ENCODE measurements at places on chromosomes 7 and 10.

- peak; percentile 71 for DNase-seq
Measured at GRCh38 chr10:77190291-77190690, 447.3 kb downstream of the KCNMA1 start.

DNA sequence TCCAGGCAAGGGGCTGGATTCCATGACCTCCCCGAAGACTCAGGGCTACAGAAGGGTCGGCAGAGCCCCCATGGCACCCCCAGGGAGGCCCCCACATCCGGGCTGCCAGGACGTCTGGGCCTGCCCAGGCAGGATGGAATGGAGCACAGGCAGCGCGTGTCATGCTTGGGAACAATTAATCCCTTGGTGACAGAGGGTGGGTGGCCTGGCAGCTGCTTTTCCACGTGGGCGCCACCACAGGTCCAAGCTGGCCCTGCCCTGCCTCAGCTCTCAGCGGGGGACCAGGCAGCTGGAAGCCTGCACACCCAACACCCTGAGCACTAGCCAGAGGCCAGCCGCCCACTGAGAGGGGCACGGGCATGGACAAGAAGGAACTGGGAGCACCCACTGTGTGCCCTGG lies 11.4 kb downstream of the ELN start:
- DNase-seq: no peak

GRCh38 chr10:113108194-113108835 lies 158.3 kb downstream of the TCF7L2 start:
- peak; percentile 23 for DNase-seq

GRCh38 chr7:43612599-43613589 lies 30.0 kb downstream of the STK17A start:
- DNase-seq: no peak

DNA sequence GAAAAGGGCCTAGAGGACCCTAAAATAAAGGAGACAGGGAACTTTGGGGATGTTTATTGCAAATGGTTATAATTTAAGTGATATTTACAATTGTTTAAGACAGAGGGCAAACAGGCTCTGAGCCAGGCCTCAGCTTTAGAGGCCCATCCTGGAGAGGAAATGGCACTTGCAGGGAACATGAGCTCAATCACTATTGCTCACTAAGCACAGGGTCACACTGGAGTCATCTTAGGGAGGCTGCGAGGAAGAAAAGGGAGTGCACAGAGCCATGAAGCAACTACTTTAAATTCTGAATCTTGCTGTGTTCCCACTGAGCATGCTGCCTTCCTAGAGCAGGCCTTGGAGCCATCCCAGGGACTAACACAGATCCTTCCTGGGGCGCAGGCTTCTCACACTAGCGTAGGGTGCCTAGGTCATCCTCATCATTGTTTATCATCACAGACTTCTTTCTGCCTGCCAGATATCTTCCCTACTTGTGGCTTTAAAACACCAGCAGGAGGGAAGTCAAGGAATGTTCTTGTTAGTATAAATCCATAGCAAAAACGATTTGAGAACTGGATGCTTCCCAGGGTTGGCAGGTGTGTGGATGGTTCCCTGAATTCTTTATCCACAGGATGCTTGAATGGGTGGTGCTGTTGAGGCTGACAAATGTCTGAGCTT lies 12.7 kb upstream of the DNAJB12 start:
- DNase-seq: no peak

DNA sequence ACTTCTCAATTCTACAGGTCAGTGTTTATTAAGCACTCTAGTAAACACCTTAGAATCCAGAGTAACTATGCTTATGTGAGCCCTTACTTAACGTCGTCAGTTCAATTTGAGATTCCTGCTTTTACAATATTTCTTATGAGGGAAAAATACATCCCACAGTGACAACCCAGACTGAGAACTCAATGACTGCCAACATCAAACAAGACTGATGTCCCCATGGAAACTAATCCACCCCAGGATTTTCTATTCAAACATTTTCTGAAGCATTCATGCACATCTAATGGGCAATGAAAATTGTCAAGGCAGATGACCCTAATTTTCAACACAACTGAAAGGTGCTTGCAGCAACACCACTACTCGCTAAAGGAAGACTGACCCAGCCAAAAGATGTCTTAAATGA lies 67.0 kb downstream of the ATE1 start:
- DNase-seq: no peak

DNA sequence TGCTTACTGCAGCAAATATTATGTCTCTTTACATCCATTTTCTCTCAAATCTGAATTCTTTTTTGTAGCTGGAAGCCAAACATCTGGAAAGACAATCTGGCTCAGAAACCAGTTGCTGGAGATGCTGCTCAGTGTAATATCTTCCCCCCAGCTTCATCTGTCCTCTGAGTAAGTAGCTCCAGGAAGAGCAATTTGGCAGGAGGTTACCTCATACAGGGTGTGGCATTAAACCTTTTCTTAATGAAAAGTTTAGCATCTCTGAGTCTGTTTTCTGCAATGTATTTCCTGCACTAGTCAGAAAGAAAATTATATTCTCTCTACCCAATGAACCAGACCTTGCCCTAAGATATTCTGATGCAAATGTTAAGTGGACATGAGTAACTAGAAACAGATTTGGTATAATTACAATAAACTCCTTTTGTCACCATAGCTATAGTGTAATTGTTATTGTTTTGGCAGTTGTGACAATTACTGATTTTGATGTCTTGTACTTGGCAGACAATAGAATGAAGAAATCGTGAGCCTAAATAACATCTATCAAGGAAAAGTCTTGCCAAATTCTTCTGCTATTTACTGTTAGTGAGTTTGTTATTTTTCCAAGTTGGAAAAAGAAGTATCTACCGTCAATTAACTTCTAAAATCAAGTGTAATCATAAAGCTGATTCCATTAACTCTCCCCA lies 123.3 kb downstream of the WDFY4 start:
- DNase-seq: no peak

- DNase-seq: no peak
Measured at GRCh38 chr7:106419455-106420182, 134.8 kb upstream of the NAMPT start.

- DNase-seq: no peak
Measured at GRCh38 chr10:61845196-61845949, 56.1 kb upstream of the ARID5B start.

DNA sequence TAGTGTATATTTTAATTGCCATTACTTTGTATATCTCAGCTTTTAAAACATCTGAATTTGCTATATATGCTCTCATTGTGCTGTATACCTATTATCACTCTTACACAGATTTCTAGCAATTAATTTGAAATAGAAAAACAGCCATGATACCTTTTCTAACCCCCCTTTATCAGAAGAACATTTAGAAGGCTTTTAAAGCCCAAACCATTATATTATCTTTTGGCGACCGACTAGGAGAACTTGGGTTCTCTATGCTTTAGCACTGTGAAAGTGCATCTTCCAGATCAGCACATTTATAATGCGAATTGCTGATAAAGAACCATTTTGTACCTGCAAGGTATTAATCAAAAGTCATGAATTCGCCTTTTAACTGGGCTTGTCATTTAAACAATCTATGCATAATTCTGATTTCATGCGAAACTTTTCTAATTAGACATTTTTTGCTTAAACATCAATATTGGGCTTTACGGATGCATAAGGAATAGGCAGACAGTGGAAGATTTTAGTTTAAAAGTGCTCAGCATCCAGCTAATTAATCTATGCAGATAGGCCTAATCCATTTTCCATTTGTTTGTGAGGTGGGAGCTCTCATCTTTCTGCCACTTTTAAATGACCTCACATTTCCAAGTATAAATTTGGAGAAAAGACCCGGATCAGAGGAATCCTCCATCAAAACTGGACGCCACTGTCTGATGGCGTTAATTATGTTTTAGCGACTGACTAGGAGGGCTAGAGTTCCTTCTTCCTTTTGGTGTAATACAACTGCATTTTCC lies 1.2 kb upstream of the MLLT10 start:
- DNase-seq: no peak

DNA sequence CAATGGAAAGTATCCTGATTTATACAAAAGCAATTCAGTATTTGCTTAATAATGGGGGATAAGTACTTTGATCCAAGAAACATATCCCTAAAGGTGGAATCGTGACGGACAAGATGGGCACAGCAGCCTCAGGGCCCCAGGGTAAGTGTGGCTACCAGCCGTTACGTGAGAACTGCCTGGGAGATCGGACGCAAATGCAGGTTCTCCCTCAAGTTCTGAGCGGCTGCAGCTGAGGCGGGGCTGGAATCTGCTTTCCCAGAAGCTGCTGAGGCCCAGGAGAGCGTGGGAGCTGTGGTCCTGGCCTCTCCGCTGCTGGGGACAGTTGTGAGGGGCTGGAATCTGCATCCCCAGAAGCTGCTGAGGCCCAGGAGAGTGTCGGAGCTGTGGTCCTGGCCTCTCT lies 13.5 kb downstream of the FOXL3 start:
- DNase-seq: no peak

GRCh38 chr10:131649617-131650016 lies 251.2 kb upstream of the PPP2R2D start:
- no peak for DNase-seq

GRCh38 chr10:86329896-86330680 lies 36.5 kb downstream of the GRID1 start:
- no peak for DNase-seq

- DNase-seq: no peak
Measured at GRCh38 chr7:138546064-138546619, 86.1 kb downstream of the TRIM24 start.

DNA sequence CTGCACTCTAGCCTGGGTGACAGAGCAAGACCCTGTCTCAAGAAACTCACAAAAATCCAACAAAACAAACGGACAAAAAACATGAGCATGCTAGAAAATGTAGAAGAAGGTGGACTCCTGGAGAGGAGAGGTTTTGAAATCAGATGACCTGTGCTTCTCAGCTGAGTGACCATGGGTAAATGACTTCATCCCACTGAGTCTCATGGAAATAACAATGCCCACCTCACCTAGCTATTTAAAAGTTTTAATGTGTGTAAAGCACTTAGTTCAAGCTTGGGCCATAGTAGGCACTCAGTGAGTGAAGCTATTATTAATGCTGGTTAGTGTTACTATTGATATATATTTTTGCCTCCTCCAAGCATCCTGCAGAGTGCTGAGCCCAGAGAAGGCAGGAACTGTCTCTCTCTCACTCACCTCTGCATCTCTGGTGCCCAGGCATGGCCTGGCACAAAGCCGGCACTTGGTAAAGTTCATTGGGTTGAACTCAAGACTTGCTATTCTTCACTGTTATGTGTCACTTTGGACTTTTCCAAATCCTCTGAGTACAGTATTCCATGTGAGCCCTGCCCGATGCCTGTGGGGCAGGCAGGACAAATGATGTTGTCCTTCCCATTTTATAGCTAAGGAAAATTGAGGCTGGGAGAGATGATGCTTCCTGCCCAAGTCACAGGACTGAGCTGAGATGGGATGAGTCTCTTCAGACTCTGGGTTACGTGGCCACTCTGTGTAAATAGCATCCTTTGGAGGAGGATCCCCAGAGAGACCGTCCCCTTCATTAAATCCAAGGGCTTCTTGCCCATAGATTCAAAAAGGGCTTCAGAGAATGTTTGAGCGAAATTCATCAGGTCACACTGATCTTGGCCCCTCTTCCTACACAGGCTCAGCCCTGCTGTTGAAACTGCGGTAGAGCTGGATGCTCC lies 81.4 kb upstream of the EMX2 start:
- DNase-seq: no peak

DNA sequence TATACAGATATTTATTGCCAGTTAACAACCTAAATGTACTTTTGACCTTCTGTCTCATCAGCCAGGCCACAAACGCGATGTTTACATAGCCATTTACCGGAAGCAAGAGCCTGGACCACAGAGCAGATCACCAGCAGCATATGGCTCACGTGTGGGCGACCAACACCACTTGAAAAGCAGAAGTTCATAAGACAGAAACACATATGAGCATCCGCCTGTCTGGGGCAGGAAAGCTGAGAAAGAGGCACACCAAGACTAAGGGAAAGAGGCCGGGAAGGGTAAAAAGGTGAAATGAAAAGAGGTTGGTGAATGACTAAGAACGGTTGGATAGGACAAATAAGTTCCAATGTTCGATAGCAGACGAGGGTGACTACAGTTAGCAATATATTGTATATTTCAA lies 1.3 kb downstream of the ABCB1 start:
- DNase-seq: peak; percentile 79

DNA sequence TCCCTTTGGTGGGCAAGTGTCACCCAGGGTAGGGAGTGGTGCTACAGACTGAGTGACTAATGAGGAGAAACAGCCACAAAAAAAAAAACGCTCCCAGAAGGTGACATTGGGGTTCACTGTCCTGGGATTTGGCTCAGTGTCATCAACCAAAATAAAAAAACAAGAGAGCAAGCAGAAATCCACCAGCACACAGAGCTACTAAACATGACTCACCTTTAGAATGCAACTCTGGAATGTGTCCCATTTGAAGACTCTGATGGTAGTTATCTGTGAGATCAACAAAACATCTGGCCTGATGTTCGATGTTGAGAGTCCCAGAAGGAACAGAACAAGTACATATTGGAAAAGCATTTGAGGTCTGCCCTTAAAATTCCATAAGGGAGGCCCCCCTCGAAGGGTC lies 200.3 kb upstream of the LYZL2 start:
- DNase-seq: no peak

- no peak for DNase-seq
Measured at GRCh38 chr10:121288864-121289661, 309.2 kb downstream of the FGFR2 start.

GRCh38 chr10:133462512-133463305 lies 9.0 kb downstream of the SCART1 start:
- DNase-seq: no peak

DNA sequence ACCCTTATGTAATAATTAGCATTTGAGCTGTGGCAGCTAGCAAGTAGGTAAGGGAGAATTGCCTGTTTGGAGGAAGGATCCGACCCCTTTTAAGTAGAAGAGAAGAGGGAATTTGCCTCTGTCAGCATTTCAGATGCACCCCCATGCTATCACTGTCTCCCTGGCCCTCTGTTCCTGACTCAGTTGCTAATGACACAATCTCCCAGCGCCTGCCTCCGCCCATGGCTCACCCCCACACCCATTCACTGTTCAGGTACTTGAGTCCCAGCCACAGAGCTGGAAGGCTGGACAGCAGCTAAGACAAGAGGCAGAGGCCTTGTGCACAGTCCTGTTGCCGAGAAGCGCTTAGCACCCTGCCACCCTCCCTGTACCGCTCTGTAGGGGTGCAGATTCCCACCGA lies 512.3 kb upstream of the GALNT17 start:
- no peak for DNase-seq

GRCh38 chr7:21966271-21966670 lies 20.6 kb upstream of the CDCA7L start:
- peak; percentile 49 for DNase-seq
